Neural progenitor cell (in vitro differentiated cells): ENCODE measurements at places on chromosomes 3 and 15.

GRCh38 chr3:141076797-141077571 is 25.8 kb downstream of the SPSB4 start:
- peak overlapping the region; percentile 4 for H3K4me3 ChIP-seq
- peaks cover 79% of the 10 kb centered on the region for H3K4me1 ChIP-seq
- H3K27ac ChIP-seq = no peak overlapping the region
- H3K36me3 ChIP-seq = no peaks in the 10 kb centered on the region
- peak; percentile 75 for DNase-seq
- H3K27me3 ChIP-seq = peaks cover 56% of the 10 kb centered on the region

DNA sequence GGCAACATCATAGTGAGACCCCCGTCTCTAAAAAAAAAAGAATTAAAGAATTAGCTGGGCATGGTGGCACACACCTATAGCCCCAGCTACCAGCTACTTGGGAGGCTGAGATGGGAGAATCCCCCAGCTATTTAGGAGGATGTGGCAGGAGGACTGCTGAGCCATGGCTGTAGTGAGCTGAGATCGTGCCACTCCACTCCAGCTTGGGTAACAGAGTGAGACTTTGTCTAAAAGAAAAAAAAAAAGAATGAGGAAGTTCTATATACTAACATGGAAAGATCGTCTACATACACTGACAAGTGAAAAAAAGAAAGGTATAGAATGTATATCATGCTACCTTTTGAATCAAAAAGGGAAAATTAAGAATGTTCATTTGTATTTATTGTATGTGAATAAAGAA is 83.9 kb upstream of the CDAN1 start:
- no peaks in the 10 kb centered on the region for H3K4me1 ChIP-seq
- no peaks in the 10 kb centered on the region for H3K27me3 ChIP-seq
- no peak overlapping the region for H3K27ac ChIP-seq
- DNase-seq = no peak
- no peak overlapping the region for H3K4me3 ChIP-seq
- peaks cover 9% of the 10 kb centered on the region for H3K36me3 ChIP-seq

- no peak overlapping the region for H3K4me3 ChIP-seq
- H3K4me1 ChIP-seq = peaks cover 66% of the 10 kb centered on the region
These were observed 1039.2 kb downstream of the ROBO1 start for GRCh38 chr3:78728406-78729145.

GRCh38 chr15:66170042-66170441 is 83.5 kb downstream of the MEGF11 start:
- DNase-seq = no peak
- H3K27me3 ChIP-seq = no peaks in the 10 kb centered on the region
- H3K27ac ChIP-seq = no peak overlapping the region
- no peaks in the 10 kb centered on the region for H3K36me3 ChIP-seq
- no peak overlapping the region for H3K4me3 ChIP-seq
